ENCODE measurements at places on chromosomes 7 and 10.

DNA sequence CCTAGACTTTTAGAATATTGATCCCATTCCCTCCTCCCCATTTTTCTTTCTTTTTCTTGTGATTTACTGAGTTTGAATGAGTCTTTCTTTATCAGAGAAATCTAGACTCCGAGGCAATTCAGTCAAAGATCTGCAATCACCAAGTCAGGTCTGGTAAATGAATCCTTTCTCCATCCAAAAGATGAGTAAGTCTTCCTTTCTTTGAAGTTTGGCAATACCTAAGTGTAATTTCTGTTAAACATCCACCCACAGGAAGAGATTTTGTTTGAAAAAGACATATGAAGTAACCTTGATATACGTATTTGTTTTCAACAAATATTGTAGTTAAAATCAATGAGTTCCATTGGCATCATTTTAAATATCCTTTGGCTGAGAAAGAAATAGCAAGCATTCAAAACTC lies 58.3 kb downstream of the SLC39A12 start:
- DNase-seq = no peak

- no peak for DNase-seq
Measured at GRCh38 chr10:30861221-30861620, 170.4 kb downstream of the ZNF438 start.

- peak; percentile 10 for DNase-seq
Measured at GRCh38 chr7:75915416-75916156, 631 bp downstream of the POR start.

DNA sequence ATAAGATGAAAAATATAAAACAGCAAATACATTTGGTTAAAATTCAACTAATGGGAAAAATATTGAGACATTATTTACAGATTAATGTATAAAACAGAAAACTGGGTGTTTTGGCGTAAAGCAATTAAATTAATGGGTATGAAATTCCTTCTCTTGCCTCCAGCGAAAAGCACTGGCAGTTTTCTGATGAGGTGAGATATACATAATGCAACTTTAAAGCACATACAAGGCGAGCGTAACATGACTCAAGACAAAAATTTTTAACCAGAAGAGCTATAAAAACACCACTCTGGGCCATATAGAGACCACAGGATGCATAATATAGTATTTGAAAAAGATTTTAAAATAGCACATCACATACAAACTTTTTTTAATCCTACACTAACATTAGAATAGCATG lies 120.6 kb downstream of the ODAD2 start:
- no peak for DNase-seq

DNA sequence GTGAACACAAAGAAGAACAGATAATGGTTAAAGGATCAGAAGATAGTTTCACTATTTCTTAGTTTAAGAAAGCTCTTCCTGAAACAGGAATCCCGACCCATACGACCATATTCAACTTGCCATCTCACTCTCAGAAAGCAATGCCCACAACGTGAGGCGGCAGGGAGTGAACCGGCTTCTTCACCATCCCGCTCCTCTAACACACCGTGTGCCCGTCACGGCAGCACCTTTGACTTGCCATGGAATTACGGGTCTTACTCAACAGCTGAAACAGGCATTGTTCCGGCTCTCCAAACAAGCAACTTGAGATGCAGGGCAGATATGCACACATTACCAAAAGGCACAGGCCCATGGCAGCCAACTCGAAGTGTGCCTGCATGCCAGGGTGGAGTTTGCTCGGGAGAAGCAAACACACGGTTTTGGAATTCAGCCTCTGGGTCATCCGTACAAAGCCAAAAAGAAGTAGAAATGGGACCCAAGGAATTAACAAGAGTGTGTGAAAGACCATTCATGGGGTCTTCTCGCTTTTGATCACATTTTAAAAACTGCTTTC lies 293.6 kb downstream of the DNAJB6 start:
- DNase-seq = no peak

DNA sequence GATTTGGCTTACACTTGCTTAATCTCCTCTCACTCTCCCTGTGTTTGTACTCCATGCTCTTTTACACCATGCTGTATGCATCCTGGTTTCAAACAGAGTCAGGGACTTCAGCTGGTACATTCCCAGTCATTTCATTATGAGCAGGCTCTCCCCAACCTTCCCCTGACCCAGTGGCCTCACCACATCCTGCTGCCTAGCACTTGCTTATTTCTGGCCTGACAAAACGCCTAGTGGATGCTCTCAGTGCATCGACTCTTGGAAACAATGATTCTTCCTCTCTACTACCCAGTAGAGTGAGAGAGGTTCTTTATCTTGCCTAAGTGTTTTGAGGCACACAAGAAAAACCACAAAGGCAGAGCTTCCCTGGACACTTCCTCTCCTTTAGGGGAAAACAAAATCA lies 63.4 kb downstream of the CAV1 start:
- DNase-seq = peak; percentile 17

- DNase-seq = peak; percentile 71
Measured at GRCh38 chr10:98467506-98468318, 21.0 kb upstream of the HPS1 start.

- DNase-seq = no peak
Measured at GRCh38 chr10:130568246-130568645, 432.1 kb downstream of the GLRX3 start.

GRCh38 chr10:25078658-25079431 lies 62.4 kb downstream of the THNSL1 start:
- DNase-seq = no peak

DNA sequence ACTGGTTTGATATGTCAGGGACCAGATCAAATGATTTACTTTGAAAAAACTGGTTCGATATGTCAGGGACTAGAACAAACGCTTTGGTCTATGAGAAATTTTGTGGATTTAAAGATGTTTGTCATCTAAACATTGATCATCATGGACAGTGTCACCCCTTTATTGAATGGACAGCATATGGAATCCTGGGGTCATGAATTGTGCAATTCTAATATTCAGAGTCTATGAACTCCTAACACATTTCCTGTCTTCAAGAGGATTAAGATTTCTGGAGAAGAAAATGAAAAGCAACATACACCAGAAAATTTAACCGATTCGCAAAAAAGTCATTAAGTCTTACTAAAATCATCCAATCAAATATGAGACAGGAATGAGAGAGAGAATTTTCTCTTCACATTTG lies 106.4 kb upstream of the FAM133B start:
- no peak for DNase-seq

- DNase-seq = no peak
Measured at GRCh38 chr10:91679296-91679695, 46.4 kb upstream of the PPP1R3C start.

GRCh38 chr7:75729851-75730274 lies 8.9 kb downstream of the HIP1 start:
- DNase-seq = no peak

GRCh38 chr7:87046456-87046855 lies 13.0 kb downstream of the ELAPOR2 start:
- no peak for DNase-seq

GRCh38 chr7:139825666-139826290 lies 3.3 kb upstream of the TBXAS1 start:
- DNase-seq = no peak

DNA sequence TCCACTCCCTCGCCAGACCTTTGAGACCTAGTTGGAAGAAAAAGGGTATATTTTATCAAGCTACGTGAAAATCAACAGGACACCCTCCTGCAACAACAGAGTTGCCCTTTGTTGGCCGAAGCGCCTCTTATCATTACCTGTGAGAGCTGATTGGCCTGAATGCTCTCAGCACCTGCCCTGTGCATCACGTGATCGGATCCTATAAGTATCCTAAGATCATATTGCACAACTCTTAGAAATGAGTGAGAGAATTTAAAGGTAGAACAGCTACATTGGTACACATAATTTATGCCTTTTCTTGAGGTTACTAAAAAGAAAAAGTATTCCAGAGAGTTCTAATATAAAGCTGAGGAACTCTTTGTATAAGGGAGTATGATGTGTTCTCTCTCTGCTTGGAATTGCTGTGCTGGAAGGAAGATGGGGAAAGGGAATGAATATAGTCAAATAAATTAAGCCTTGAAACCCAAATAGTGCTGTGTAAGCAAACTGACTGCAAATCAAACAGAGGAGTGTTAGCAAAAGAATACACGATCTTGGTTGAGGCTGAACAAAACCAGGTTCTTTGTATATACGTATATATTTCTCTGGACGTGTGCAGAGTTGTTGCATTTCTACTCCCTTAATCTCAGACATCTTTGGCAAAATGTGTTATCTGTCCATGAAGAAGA lies 69.3 kb downstream of the LRRC4 start:
- no peak for DNase-seq

DNA sequence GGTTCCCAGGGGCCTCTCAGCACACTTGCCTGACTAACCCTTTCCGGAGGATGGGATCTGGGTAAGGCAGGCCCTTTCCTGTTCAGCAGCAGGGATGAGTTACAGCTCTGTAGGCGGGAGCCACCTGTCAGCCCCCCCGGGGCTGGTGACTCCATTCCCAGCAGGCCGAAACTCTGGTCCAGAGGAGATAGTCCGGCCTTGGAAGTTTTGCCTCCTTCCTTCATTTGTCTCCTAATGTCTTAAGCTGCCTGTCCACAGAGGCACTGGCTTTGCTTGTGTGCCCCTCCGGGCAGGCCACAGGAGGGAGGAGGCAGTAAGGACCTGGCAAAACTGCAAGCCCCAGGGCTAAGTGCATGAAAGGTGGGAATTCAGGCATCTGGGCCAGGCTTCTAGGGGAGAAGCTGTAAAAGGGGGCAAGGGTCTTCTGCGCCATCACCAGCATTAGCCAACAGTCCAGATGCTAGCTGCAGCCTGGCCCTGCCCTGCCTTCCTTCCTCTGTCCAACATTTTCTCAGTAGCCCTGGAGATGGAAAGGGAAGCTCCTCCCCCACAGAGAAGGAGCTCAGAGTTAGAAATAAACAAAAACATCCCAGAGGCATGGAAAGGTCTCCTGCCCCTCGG lies 1.2 kb downstream of the ADIRF start:
- DNase-seq = no peak

- DNase-seq = no peak
Measured at GRCh38 chr7:139230023-139230422, 1.0 kb upstream of the UBN2 start.

GRCh38 chr7:75892634-75893272 lies 13.9 kb downstream of the RHBDD2 start:
- no peak for DNase-seq

- no peak for DNase-seq
Measured at GRCh38 chr7:42932811-42933591, 825 bp downstream of the MRPL32 start.

GRCh38 chr7:129375141-129375938 lies 58.9 kb upstream of the STRIP2 start:
- DNase-seq = no peak

DNA sequence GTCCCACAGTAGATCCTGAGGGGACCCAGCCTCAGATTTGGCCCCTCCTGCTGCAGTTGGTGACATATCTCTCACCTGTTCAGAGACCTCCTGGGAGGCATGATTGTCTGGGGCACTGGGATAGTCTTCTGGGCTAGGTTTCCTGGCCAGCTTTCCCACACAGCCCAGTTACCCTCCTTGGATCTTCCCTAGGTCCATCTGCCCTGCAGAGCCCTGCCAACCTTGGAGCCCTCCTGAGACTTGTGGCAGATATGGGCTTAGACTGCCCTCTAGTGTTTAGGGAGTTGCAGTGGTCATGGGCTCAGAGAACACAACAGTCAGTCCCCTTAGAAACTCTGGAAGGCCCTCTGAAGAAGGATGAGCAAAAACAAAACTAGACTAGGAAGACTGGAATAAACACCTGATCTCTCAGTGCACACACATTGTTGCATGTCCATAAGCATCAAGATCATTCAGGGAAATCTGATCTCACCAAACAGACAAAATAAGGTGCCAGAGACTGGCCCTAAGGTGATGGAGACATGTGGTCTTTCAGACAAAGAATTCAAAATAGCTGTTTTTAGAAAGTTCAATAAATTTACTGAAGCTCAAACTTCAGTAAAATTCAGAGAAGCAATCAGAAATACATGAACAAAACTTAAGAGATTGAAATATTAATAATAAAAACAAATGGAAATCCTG lies 324.6 kb downstream of the ATRNL1 start:
- DNase-seq = no peak

DNA sequence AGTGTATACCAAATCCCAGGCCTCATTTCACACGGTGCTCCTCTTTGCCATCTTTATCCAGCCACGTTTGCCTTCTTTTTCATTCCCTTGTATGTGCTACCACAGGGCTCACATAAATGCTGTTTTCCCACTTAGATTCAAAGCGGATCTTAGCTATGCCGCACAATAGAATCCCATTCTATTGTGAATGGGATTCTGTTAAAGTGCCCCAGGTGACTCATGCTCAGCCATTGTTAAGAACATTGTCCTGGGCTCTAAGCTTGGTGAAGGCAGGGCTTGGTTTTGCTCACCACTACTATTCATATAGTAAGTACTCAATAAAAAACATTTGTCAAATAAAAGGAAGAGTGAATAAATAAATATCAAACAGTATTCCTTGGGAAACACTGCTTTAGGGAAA lies 72.3 kb upstream of the PHYHIPL start:
- no peak for DNase-seq

DNA sequence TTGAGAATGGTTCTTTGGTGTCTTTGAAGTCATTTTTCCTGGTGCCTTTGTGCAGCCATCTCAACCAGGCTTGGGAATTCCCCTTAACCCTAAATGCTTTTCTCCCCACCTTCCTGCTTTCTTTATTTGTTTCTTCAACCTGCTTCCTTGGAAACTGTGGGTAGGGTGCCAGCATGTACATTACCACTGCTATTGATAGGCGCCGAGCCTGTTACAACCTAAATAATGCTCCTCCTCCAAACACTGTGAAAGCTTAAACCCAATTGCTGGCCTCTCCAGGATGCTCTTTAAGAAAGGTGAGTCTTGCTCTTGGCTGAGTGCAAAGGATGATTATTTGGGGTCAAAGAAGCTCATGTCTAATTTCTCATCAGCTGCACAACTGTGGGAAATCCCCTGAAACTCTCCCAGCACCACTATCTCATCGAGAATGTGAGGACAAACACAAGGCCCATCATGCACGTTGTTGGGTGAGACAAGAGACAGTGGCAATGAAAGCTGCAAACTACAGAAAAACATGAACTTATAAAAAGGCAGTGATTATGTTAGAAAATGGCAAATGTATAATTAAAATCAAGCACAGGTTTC lies 285.5 kb upstream of the IGFBP3 start:
- DNase-seq = no peak

DNA sequence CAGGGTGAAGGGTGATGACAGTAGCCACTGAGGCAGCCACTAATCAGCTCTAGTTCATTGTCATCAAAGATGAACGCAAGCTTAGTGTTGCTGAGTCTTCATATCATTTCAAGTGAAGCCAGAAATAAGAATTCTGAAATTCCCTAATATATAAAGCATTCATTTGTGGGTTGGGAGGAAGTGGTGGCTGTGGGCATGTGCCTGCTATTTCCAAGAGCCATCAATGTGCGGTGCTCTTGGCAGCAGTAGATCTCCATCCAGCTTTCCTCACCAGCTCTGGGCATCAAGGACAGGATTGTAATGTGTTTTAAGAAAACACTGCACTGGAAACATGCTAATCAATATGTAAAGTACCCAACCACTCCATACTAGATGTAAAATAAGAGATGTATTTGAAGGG lies 202.5 kb upstream of the AHR start:
- no peak for DNase-seq

GRCh38 chr7:20240080-20240926 lies 23.1 kb upstream of the MACC1 start:
- DNase-seq = no peak
